ENCODE measurements at places on chromosomes 11 and 22.
A peak's percentile ranks its signal among the peaks of the same experiment; 100 is the strongest.

DNA sequence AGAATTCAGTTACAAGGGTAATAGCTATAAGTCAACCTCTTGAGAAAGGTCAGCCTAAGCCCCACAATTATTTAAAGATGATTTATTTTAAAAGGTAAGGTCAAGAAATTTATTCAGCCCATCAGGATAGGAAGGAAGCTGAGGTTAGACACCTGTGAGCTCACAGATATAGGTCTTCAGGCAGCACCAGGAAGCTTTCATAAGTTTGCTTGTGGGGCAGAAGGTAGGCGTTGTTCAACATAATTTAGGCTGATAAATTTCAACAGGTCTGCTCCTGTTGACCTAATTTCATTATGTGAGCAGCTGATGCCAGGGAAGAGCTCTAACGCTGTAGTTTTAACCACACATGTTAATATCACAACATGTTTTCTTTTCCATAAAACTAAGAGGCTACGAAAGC is 118.1 kb upstream of the APOA1 start:
- no peak for DNase-seq

DNA sequence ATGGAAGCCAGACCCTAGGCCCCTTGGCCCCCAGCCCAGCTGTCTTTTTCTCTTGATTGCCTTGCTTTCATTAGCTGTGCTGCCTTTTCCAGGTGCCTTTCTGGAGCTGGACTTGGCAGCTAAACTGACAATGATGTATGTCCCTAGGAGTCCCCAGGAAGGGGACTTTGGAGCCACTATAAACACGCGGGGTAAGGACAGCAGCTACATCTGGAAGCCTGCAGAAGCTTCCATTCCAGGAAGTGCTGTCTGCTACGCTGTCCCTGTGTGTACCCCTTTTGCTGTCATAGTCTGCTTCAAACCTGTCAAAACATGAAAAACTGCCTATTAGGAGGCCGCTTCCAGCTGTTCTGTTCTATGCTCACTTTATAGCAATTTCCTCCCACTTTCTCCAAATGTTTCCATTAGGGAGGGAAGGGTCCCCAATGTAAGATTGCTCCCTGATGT is 153.3 kb upstream of the RAG2 start:
- DNase-seq, result no peak

DNA sequence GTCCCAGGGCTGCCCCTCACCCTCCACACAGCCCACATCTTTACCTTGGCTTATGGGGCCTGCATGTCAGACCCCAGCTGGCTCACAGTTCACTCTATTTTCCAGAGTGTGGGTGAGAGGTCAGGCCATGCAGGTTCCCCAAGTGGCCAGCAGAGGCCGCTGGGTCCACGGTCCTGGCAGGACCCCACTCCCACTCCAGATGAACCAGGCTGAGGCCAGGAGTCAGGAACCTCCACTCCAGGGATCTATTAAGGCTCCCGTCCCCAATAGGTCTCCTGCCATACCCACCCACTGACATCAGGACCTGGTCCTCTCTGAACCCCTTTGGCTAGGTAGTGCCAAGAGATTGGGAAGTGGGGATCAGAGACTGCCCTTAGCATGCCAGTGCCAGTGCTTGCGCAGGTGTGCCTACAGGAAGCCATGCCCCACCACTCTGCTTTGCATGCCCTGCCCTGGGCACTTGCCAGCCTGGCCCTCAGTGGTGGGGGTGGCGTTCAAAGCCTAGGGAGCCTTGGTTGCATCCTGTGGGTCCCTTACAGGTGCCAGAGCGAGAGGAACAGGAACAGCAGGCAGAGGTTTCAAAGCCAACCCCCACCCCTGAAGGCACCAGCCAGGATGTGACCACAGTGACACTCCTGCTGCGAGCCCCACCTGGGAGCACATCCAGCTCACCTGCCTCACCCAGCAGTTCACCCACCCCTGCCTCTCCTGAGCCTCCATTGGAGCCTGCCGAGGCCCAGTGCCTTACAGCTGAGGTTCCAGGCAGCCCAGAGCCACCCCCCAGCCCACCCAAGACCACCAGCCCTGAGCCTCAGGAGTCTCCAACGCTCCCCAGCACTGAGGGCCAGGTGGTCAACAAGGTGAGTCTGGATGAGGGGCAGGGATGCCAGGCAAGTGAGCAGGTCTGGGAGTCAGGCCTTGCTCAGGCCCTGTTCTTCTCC is 8.3 kb downstream of the SMTN start:
- peak; percentile 83 for DNase-seq

GRCh38 chr11:25566298-25567200 is 765.4 kb upstream of the ANO3 start:
- no peak for DNase-seq

GRCh38 chr11:123166071-123166559 is 28.9 kb downstream of the CLMP start:
- DNase-seq, result peak; percentile 77

DNA sequence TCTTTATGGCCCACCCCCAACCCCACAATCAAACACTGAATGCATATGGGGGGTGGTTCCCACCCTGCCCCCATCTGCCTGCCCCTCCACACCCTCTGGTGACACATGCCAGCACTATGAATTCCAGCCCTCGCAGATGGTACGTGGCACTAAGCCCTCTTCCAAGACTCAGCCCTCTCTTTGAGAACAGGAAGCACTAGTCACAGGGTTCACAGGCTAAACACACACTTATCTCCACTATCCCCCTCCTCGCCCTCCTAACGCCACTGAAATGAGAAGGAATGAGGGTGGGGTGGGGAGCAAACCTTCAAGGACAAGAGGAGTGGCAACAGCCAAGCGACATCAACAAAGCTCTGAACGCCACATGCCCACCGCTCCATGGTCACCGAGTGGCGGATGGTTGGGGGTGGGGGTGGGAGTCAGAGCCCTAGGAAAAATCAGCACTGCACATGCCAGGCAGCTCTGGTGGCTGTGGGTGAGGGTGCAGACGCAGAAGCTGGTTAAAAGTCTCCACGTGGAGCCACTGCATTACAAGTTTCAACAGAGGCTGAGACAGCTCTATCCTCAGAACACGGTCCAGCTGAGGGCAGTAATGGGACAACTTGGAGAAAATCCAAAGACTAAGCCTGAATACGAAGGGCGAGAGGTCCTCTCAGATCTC is 33.6 kb downstream of the TMEM184B start:
- DNase-seq, result no peak
